CD4-positive, alpha-beta T cell treated with Interleukin-10 for 1 hour (primary cell): ENCODE measurements at places on chromosomes 13 and 19.
A peak's percentile ranks its signal among the peaks of the same experiment; 100 is the strongest.

DNA sequence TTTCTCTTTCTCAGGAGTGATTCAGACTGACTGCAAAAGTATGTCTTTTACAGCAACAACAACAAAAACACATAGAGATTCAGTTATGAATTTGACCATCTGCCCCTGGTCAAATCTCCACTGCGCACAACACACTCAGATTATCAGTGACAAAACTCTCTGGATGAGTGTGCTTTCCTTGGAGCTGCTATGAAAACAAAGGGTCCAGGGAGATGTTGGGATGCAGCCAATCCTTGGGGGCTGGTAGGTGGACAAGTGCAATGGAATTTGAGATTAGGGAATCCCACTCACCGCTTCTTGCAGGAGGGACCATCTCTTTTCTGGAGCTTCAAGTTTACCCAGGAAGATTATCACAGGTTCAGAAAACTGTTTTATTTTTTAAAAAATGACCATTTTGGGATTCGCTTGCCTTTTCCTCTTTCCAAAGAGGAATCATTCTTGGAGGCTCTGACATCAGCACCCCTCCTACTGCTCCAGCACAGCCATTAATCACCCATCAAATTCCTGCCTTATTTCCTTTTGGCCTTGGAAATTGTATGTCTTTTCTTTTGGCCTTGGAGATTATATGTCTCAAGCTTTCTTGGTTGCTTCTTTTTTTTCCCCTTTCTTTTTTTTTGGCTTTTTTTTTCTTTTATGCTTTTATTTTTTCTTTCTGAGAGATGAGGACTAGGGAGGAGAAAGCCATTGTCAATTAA, 311.8 kb downstream of the TSHZ3 start:
- no peak for DNase-seq

DNA sequence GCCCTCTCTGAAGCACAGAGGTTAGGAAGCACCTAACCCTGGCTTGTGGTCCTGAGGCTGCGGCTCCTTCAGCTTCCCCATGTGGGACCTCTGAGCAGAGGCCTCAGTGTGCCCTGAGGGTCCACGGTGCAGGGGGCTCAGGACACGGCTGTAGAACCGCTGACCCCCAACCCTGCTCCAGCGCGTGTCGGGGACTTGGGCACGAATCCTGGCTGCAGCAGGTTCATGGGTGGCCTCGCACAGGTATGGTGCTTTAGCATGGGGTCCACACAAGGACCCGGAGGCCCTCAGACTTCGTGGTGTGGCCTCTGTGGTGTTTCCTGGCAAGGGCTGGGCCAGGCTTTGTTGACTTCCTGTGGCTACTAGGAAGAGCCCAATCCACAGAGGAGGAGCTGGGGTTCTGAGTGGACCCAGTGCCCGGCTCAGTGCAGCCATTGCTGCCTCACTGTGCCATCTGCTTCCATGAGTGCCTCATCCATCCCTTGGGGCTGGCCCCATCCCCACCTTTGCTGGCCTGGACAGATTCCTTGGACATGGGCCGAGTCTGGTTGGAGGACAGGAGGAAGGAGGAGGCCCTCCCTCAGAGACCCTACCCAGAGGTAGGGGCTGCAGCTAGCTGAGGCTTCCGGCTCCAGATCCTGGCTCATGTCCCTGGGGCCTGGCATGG, 24.5 kb downstream of the ZBTB7A start:
- DNase-seq = no peak

- DNase-seq = no peak
Measured at GRCh38 chr13:36124236-36124822, 6.9 kb downstream of the DCLK1 start.

GRCh38 chr19:6417713-6418561, 6.7 kb downstream of the KHSRP start:
- DNase-seq = no peak

- no peak for DNase-seq
Measured at GRCh38 chr19:11674067-11674492, 64.7 kb downstream of the ZNF823 start.

- DNase-seq = no peak
Measured at GRCh38 chr19:57075125-57075524, 44.7 kb upstream of the USP29 start.

- DNase-seq = peak; percentile 30
Measured at GRCh38 chr13:95296326-95296925, 4.8 kb downstream of the ABCC4 start.
